ENCODE measurements at places on chromosomes 5 and 9. TPM values are rescaled to one million over a fixed set of nuclear protein-coding genes. Genes with fewer than 3 reads are reported as not detected.

Gene DIPK1B
- 25.1 TPM for total RNA-seq

Gene CDKN2B
- 0.16 TPM for total RNA-seq

DNA sequence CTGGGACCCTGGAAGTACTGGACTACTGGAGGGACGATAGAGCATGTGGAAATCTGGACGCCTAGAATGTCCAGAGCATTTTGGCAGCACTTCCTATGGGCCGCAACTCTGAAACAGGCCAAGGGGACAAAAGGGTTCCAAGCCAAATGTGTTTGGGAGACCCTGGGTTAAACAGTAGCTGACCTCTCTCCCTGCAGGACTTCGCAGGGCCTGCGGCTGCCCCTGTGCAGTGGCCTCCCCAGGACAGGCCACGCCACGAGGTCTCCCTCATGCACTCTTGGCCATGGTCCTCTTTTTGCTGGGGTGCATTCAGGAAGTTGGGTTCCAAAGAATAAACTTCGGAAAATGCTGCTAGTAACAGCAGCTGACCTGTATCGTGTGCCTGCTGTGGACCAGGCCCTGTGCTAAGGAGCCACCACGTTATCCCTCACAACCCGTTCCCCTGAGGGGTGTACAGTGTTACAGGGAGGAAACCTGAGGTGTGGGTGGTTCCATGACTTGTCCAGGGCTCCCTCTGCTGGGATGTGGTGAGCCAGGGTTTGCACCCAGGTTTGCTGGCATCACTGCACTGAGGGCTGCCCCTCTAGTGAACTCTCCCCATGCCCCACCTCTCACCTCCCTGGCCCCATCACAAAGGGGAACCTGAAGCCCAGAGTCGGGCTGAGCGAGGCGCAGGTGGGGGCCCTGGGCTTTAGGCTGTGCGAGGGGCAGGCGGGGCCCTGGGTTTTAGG lies 79.4 kb downstream of the AMBP start:
- DNase-seq: no peak

- DNase-seq: no peak
Observed at GRCh38 chr5:160921423-160922285, 69.6 kb upstream of the ATP10B start.

GRCh38 chr5:83919071-83920041 lies 198.7 kb upstream of the HAPLN1 start:
- DNase-seq: no peak

GRCh38 chr9:129338724-129339430 lies 160.8 kb upstream of the IER5L start:
- peak; percentile 30 for DNase-seq

- no peak for DNase-seq
Observed at GRCh38 chr5:175021841-175022625, 297.7 kb downstream of the MSX2 start.

DNA sequence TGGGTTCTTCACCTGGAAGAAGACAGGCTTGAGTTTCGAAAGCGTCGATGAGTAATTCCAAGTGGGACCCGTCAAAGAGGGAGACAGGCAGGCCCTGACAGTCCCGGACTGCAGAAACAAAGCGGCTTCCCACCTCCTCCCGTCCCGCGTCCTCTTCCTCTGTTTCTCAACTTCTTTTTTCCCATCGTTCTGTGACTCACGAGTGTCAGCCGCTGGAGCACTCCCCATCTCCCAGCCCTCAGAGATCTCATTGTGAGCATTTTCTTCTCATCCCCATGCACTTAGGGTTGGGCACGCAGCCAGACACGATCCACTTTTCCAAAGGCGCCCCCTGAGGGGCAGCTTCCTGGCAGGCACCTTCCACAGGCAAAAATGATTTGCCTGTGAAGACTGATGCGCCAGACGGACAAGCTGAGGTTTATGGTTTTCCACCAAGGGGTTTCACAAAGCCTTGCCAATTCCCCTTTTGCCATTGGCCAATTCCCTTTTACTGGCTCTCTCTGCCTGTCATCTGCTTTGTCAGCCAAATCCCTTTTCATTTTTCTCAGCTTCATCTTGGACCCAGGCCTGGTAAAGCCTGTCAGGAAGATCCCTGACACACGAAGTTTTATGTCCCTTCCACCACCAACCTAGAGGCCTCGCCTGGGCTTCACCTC lies 86.5 kb upstream of the ANKRD55 start:
- no peak for DNase-seq

DNA sequence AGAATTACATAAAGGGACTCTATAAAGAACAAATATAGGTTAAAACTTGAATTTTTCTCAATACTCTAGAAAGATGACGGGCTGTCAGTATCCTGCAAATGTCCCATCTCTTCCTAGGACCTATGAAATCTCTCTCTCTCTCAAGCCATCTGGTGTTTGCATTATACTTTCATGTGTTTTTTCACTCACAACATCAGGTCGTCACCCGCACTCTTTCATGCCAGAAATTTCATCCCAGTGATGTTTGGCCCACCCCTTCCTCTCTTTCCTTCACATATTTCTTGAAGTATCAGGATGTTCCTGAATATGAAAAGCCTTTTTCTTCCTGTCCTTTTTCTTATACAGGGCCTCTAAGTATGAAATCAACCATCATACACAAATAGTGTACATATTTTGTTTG lies 63.3 kb upstream of the GAS1 start:
- no peak for DNase-seq

Data from occipital lobe (tissue), 3 donors.